ENCODE measurements at places on chromosomes 3 and 15.

GRCh38 chr3:25573386-25574171 lies 91.1 kb downstream of the TOP2B start:
- DNase-seq = peak; percentile 71

- DNase-seq = peak; percentile 6
Observed at GRCh38 chr15:89575656-89576416, 567 bp downstream of the TICRR start.

- DNase-seq = no peak
Observed at GRCh38 chr3:62667714-62668113, 207.5 kb downstream of the CADPS start.

GRCh38 chr3:152175528-152175889 lies 93.2 kb upstream of the MBNL1 start:
- peak; percentile 90 for DNase-seq

DNA sequence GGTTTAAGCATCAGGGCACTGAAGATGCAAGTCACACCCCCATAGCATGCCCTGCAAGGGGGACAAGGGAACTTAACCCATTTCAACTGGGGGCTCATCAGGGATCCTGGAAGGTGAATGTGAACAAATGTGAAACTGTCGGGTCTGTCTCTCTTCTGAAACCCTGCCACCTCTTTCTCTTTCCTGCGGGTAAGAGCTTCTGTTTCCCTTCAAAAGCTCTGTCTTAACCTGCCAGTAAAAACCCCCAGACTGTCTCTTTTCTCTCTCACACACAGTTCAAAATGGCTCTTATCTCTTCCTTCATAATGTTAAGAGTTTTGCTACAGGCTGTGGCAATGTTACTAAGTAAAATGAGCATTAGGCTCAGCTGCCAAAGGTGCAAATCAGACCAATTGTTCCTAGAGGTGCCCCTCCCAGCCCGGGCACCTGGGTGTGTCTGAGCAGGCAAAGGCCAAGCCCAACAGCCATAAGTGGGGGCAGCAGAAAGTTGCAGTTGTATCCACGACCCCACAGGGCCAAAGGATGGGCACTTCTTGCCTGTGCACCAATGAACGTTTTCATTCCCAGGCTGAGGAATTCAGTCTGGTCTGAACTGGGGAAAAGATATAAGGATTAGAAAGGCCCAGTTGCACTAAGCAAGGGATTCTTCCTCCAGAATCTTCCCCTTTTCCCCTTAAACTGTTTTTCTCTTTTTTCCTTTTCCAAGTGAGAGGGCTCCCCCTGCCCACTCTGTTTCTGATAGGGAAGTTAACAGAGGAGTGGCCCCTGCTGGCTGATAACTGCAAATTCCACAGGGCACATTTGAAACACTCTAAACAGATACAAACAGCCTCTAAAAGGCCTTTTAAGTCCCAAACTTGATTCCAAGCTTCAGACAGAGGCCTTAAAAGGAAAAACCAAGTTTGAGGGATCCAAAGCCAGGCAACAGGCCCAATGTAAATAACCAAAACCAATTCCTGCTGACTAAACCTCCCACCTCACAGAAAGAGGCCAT lies 113.8 kb upstream of the EPHA6 start:
- peak; percentile 8 for DNase-seq

DNA sequence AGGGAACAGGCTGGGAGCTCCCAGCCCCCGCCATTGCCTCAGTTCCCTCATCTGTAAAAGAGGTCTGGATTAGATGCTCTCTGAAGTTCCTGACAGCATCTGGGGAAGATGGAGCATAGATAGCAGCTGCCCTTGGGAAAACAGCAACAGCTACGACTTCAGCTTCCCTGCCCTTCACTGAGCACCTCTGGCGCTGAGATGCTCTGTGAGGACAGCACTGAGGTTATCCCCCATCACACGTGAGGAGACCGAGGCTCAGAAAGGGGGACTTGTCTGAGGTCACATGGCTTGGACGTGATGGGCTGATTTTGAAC lies 11.1 kb upstream of the RPL29 start:
- no peak for DNase-seq

DNA sequence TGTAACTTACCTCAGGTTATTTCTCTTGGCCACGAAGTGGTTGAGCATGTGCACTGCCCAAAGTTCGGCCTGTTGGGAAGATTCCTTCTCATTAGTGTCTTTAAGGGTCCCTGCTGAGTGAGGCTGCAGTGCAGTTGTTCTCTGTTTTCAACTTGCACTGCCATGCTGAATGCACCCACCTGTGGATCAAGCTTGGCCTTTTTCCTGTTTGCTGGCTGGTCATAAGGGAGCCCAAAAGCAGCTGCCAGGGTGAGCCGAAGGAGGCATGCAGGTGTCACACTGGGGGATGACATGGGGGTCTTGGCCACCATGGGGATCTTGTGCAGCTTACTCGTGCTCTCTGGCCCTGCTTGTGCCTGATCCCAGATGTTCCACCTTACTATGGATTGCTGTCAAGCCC lies 46.1 kb upstream of the RAF1 start:
- no peak for DNase-seq
